ENCODE measurements at places on chromosomes 2 and 18.

GRCh38 chr2:167706800-167707199 is 540.6 kb downstream of the STK39 start:
- no peak for DNase-seq

DNA sequence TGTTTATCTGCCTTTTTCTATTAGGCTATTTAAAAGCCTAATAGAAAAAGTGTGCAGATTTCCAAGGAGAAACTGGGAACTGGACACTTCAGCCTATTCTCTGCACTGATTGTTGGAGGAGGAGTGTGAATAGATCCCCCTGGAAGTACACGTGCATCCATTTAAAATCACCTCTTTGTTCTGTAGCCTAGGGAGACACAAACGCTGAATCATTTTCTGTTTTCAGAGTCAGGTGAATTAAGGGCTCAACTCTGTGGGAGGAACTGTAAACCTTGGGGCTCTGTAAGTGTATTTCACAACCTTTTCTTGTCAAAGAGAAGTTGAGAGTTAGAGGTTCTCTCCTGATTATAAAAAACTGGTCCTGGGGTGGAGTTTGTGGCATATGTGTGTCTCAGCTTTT is 159.7 kb downstream of the SPAG16 start:
- DNase-seq: no peak

GRCh38 chr2:88195246-88195645 is 25.1 kb downstream of the THNSL2 start:
- DNase-seq: no peak

- DNase-seq: no peak
Observed at GRCh38 chr18:57004366-57005121, 142.3 kb upstream of the BOD1L2 start.

GRCh38 chr2:39499336-39499735 is 62.3 kb upstream of the MAP4K3 start:
- no peak for DNase-seq

Data from NCI-H2029 (cell line).